ENCODE measurements at places on chromosomes 16 and 17. TPM values are rescaled to one million over a fixed set of nuclear protein-coding genes. Genes with fewer than 3 reads are reported as not detected.

KRT28 gene
- not detected for total RNA-seq

METTL22 gene
- 21.8 TPM for total RNA-seq

KRTAP2-1 gene
- not detected for total RNA-seq

CCL5 gene
- not detected for total RNA-seq

GHDC gene
- 16.2 TPM for total RNA-seq

SULT1A4 gene
- 8.2 TPM for total RNA-seq
